ENCODE measurements at places on chromosomes 7 and 10.

DNA sequence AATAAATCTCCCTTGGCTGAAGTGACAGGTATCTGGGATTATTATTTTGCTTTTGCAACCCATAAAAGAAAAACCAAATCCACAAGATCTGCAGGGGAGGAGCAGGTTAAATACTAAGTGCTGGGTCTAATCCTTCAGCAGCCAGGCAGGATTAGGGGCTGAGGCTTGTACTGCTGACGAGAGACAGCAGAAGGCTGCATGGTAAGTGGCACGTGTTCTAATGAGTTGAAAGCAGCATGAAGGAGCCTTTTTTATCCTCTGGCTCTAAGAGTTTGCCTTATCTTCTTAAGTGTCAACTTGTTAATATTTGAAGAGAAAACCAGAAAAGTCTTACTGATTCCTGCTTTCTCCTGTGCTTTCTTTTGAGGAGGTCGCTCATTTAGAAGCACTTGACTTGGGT is 50.0 kb downstream of the LYZL2 start:
- no peak for DNase-seq

DNA sequence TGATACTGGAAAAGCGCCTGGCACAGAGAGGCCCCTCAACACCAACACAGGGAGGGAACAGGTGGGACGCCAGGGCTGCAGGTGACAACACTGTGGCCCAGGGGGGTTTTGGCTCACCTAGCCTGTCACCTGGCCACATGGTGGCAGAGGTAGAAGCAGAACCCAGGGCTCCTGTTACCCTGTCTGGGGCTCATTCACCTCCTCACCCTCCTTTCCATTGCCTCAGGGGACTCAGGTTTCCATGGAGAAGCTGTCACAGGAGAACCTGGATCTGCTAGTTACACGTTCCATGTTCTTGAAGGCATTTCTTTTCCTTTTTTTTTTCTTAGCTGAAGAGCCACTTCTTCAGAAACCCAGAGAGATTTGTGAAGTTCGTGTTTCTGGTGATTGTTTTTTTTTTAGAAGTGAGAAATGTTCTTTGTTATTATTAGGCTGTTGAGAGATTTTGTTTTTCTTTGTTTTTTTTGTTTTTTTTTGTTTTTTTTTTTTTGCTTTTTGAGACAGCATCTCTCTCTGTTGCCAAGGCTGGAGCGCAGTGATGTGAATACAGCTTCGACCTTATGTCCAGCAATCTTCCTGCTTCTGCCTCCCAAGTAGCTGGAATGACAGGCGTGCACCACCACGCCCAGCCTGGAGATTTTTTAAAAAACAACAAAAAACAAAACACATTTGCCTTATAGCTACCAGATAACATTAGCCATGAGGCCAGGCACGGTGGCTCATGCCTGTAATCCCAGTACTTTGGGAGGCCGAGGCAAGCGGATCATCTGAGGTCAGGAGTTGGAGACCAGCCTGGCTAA is 16.0 kb downstream of the DENND2A start:
- DNase-seq = no peak

DNA sequence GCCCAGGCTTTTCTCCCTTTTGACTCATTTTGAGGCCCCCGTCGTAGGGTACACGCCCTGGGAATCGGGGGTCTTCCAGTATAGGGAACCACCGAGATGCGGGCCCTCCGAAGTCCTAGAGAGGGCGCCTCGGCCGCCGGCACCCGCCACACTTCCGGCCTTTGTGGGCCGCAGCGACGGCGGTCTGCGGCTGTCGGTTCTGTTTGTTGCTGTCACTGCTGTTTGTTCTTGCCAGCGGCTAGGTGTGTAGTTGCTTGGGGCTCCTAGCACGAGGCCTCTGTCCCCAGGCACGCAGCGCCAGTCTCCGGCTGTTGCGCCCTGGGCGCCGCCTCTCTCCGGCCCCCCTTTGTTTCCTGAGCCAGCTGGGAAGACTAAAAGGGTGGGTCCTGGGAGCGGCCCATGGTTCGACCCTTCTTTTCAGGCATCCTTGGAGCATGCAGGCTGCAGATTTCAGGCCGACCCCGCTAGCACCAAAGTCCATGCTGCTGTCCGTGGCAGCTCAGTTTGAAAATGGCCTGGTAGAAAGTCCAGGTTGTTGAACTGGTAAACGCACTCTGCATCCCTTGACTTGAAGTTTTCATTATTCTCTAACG is 17.8 kb upstream of the ZKSCAN1 start:
- peak; percentile 35 for DNase-seq

GRCh38 chr7:84953234-84953633 is 233.6 kb downstream of the SEMA3D start:
- no peak for DNase-seq

DNA sequence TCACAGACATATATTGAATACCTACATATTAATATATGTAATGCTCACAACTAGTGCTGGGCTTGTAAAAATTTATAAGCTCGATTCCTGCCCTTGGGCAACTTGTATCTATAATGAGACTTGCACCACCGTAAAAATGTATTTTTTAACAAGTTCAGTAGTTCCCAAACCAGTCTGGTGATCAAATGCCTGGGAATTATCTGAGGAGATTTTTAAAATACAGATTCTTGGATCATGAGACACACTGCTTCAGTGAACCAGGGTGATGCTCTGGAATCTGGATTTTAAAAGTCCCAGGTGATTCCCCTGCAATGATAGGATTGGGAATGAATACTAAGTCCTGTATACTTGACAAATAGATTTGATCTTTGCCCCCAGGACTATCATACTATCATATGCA is 4.3 kb upstream of the MICU1 start:
- DNase-seq = no peak

GRCh38 chr7:149873970-149874643 is 338 bp downstream of the ATP6V0E2 start:
- DNase-seq = no peak

DNA sequence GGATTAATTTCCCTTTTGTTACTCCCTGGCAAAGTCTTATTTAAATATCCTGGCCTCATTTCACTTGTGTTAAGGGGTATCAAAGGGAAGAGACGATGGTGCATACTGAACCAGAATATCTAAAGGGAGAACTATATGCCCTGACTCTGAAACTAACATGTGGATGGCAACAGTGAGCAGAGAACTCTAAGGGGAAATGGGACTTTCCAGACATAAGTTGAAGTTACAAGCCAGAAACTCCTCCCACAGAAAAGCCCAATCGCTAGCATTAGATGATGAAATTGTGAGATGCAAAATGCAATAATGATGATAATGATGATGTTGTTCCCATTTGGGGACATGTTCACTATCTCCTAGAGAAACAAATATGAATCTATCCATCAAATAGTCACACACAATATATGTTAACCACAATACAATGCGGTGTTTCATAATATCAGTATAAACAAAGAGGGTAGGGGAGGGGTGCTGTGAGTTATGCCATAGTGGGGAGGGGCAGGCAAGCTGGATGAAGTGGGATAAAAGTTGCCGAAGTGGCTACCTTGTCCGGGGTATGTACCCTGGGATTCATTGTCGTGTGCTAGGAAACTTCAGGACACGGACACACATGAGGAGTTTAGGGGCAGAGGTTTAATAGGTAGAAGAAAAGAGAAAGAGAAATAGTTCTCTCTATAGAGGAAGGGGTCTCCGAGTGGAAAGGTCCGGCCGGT is 37.1 kb downstream of the TMEM229A start:
- no peak for DNase-seq

DNA sequence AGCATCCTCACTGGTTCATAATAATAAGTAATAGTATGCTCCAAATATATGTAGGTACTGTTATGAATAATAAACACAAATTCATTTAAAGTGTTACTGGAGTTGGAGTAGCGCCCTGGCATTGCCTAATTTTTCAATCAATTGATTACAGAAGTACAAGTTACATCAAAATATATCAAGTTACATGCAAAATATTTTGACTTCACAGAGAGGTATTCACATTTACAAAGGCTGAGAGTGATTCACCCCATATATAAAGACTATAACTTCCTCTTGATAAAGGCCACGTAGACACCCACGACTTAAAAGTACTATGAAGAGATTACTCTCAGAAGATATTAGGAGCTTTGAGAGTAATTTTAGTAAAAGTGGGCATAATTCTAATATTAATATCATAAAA is 13.6 kb upstream of the COL17A1 start:
- no peak for DNase-seq

Data from suppressor macrophage (primary cell).